WTC11 (cell line): ENCODE measurements at places on chromosomes 4 and X. TPM values are rescaled to one million over a fixed set of nuclear protein-coding genes. Genes with fewer than 3 reads are reported as not detected.

Gene CYBB
- total RNA-seq: 0.11 to 0.37 TPM (median 0.22 TPM) in 3 replicates

Gene ZC4H2
- 23.7 to 25.7 TPM (median 25.2 TPM) in 3 replicates for total RNA-seq

Gene LAP3
- 46.6 to 52.7 TPM (median 48.4 TPM) in 3 replicates for total RNA-seq

- no peak overlapping the region for H3K4me3 ChIP-seq
- H3K27me3 ChIP-seq: no peaks in the 10 kb centered on the region
- no peak overlapping the region for H3K27ac ChIP-seq
Measured at GRCh38 chr4:2256156-2256731, 5.7 kb downstream of the MXD4 start.

Gene CDS1
- total RNA-seq: 17.4 to 18.3 TPM (median 18.2 TPM) in 3 replicates

DNA sequence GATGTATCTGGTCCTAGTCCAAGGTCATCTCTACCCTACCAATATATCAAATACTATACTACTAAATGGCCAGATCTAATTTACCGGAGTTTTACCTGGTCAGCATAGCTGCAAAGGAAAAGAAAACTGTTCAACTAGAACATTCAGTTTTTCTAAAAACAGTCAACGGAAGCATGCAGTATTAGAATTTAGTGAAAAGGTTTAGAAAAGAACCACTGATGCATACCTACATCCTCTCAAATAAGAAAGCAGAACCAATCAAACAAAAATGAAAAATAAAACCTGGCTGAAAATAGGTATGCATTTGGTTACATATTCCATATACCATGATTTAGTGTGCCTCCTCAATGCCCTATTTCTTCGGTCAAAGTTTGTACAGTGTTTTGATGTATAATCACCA is 140.0 kb downstream of the CHM start:
- H3K27ac ChIP-seq: no peak overlapping the region
- H3K4me1 ChIP-seq: peaks cover 13% of the 10 kb centered on the region
- H3K4me3 ChIP-seq: no peak overlapping the region

- peaks cover 12% of the 10 kb centered on the region; the same call in 1 of the 2 replicates for H3K4me1 ChIP-seq
- DNase-seq: no peak
- no peaks in the 10 kb centered on the region for H3K36me3 ChIP-seq
- H3K27ac ChIP-seq: no peak overlapping the region
Measured at GRCh38 chrX:30248854-30249253, 1.9 kb downstream of the MAGEB1 start.

Gene XKRX
- 1.1 to 1.3 TPM (median 1.2 TPM) in 3 replicates for total RNA-seq

DNA sequence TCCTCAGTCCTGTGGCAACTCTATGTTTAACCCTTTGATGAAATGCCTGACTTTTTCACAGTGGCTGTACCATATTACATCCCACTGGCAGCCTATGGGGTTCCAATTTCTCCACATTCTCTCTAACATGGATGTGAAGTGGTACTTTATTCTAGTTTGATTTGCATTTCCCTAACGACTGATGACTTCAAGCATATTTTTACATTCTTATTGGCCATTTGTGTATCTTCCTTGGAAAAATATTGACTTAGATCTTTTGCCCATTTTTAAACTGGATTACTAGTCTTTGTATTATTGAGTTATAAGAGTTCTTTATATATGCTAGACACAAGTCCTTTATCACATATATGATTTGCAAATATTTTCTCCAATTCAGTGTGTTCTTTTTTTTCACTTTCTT is 2.1 kb upstream of the RAB39B start:
- no peak for DNase-seq
- no peak overlapping the region for H3K27ac ChIP-seq
- H3K27me3 ChIP-seq: no peaks in the 10 kb centered on the region
- H3K36me3 ChIP-seq: peaks cover under 1% of the 10 kb centered on the region; the same call in 1 of the 2 replicates
- H3K4me1 ChIP-seq: peaks cover 9% of the 10 kb centered on the region

DNA sequence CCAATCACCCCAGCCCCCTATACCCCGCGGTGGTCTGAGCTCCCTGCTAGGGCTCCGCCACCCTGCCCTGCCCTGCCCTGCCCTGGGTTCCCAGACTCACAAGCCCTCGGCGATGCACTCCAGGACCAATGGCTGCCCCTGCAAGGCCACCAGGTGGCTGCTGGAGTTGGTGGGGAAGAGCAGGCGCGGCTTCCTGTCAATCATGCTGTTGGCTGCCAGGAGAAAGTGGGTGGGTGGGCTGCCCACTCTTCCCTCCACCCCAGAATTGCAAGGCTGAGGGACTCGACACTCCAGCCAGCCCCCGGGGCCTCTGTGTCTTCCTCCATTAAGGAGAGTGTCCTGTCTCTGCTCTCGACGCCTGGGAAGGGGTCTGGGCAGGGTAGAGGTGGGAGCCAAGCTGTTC is 15.7 kb downstream of the L1CAM start:
- DNase-seq: no peak
- H3K27ac ChIP-seq: no peak overlapping the region
- H3K27me3 ChIP-seq: no peaks in the 10 kb centered on the region; the same call in 1 of the 2 replicates
- peaks cover 7% of the 10 kb centered on the region for H3K36me3 ChIP-seq
- peaks cover 6% of the 10 kb centered on the region for H3K4me1 ChIP-seq
- no peak overlapping the region for H3K4me3 ChIP-seq

GRCh38 chr4:174461466-174462106 is 60.7 kb downstream of the HPGD start:
- no peaks in the 10 kb centered on the region; the same call in 1 of the 2 replicates for H3K27me3 ChIP-seq
- DNase-seq: no peak
- peaks cover 9% of the 10 kb centered on the region for H3K4me1 ChIP-seq
- H3K4me3 ChIP-seq: no peak overlapping the region

DNA sequence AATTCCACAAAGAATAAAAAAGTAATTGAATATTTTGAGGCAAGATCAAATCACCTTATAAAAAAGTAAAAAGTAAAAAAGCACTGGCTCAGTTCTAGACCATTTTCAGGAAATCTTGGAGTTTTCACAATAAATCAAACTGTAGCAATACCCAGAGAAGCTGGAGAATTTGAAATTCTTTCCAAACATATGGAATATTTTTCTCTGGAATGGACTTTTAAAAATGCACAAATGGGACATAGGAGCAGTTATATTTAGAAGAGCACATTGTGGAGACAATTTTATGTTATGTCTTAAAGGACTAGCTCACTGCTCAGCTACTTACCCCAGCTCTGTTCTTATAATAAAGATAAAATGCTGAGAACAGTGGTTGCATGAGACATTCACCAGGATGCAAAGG is 211.9 kb upstream of the KIT start:
- no peak overlapping the region for H3K4me3 ChIP-seq
- H3K36me3 ChIP-seq: peaks cover 23% of the 10 kb centered on the region
- no peak for DNase-seq

- no peak for DNase-seq
- no peaks in the 10 kb centered on the region for H3K4me1 ChIP-seq
- H3K27me3 ChIP-seq: no peaks in the 10 kb centered on the region
- H3K36me3 ChIP-seq: no peaks in the 10 kb centered on the region
- H3K27ac ChIP-seq: no peak overlapping the region
- no peak overlapping the region for H3K4me3 ChIP-seq
Measured at GRCh38 chr4:143488687-143489086, 24.8 kb upstream of the SMARCA5 start.

GRCh38 chr4:16418814-16419213 is 192.5 kb upstream of the TAPT1 start:
- DNase-seq: no peak
- no peak overlapping the region for H3K4me3 ChIP-seq
- H3K4me1 ChIP-seq: no peaks in the 10 kb centered on the region
- H3K27me3 ChIP-seq: no peaks in the 10 kb centered on the region
- no peaks in the 10 kb centered on the region for H3K36me3 ChIP-seq
- H3K27ac ChIP-seq: no peak overlapping the region

DNA sequence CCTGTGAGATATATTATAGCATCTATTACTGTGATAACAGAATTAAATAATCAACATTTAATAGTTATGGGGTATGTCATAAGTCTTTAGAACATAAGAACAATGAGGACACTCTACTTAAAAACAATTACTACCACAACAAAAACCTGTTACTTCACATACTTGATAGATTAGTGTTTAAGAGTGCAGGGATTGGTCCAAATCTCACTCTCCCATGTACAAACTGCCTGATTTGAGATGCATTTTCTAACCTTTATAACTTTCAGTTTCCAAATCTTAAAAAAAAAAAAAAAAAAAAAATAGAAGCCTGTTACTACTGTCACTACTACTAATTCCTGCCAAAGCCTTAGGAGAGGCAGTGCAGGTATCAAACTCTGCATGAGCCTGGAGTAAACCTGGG is 5.6 kb downstream of the PCDH18 start:
- H3K4me1 ChIP-seq: peaks cover 9% of the 10 kb centered on the region
- H3K36me3 ChIP-seq: peaks cover 48% of the 10 kb centered on the region
- H3K4me3 ChIP-seq: no peak overlapping the region
- no peak for DNase-seq
- no peak overlapping the region for H3K27ac ChIP-seq

Gene BMP3
- 0.53 to 0.55 TPM (median 0.55 TPM) in 3 replicates for total RNA-seq

GRCh38 chr4:153447175-153447905 is 18.8 kb upstream of the TMEM131L start:
- no peak overlapping the region for H3K27ac ChIP-seq
- H3K36me3 ChIP-seq: no peaks in the 10 kb centered on the region
- no peak for DNase-seq
- peaks cover 17% of the 10 kb centered on the region for H3K4me1 ChIP-seq
- no peak overlapping the region for H3K4me3 ChIP-seq

Gene ITIH6
- total RNA-seq: 0.02 to 0.05 TPM (median 0.04 TPM) in 3 replicates

DNA sequence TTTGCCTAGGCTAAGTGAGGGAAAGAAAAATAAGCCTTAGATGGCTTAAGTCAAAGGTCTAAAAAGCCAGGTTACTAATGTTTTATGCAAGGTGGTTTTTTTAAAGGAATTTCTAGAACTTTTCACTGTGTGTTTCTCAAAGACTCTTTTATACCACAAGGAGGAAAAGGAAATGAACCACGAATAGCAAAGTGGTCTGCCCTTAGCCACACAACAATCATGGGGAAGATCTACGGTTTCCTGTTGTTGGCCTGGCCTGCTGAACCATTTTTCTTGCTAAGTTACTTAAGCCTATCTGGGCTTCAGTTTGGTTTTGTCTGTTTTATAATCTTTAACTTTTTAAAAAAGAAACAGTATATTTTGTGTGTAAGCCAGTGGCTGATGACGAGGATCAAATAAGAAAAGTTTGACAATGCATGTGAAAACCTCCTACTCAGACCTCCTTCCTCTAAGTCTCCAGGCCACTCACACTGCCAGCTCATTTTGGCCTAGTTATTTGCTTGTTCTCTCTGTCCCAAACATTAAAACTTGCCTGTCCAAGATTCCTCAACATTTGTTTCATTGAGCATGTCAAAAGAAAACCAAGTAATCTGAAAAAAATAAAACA is 56.7 kb upstream of the COL25A1 start:
- no peaks in the 10 kb centered on the region for H3K27me3 ChIP-seq
- H3K36me3 ChIP-seq: no peaks in the 10 kb centered on the region
- H3K4me1 ChIP-seq: 0 out of 2 replicates have a peak, but pooled peaks cover 8% of the 10 kb centered on the region
- no peak overlapping the region for H3K27ac ChIP-seq
- no peak for DNase-seq
- no peak overlapping the region for H3K4me3 ChIP-seq

- H3K4me3 ChIP-seq: no peak overlapping the region
- H3K27me3 ChIP-seq: no peaks in the 10 kb centered on the region
- peaks cover 11% of the 10 kb centered on the region for H3K4me1 ChIP-seq
- DNase-seq: no peak
Measured at GRCh38 chr4:88967883-88968331, 89.1 kb downstream of the FAM13A start.

Gene SYNPO2
- total RNA-seq: 1.5 to 1.9 TPM (median 1.6 TPM) in 3 replicates

GRCh38 chrX:53362449-53362848 is 60.0 kb downstream of the SMC1A start:
- no peak overlapping the region for H3K4me3 ChIP-seq
- no peaks in the 10 kb centered on the region for H3K36me3 ChIP-seq
- H3K27me3 ChIP-seq: no peaks in the 10 kb centered on the region; the same call in 1 of the 2 replicates

Gene FREM3
- total RNA-seq: 0.07 to 0.15 TPM (median 0.07 TPM) in 3 replicates

Gene RNF150
- total RNA-seq: 5.9 to 7.4 TPM (median 7.0 TPM) in 3 replicates

GRCh38 chr4:163195247-163195765 is 28.6 kb upstream of the NAF1 start:
- no peak overlapping the region for H3K4me3 ChIP-seq
- DNase-seq: no peak
- peaks cover 35% of the 10 kb centered on the region for H3K36me3 ChIP-seq
- H3K27me3 ChIP-seq: peaks cover 13% of the 10 kb centered on the region; the same call in 1 of the 2 replicates
- H3K4me1 ChIP-seq: no peaks in the 10 kb centered on the region

GRCh38 chr4:112931001-112931400 is 118.5 kb upstream of the ANK2 start:
- peak overlapping the region; percentile 55; the same call in 1 of the 2 replicates for H3K27ac ChIP-seq
- H3K4me3 ChIP-seq: no peak overlapping the region
- peaks cover 13% of the 10 kb centered on the region for H3K4me1 ChIP-seq
- no peak for DNase-seq

DNA sequence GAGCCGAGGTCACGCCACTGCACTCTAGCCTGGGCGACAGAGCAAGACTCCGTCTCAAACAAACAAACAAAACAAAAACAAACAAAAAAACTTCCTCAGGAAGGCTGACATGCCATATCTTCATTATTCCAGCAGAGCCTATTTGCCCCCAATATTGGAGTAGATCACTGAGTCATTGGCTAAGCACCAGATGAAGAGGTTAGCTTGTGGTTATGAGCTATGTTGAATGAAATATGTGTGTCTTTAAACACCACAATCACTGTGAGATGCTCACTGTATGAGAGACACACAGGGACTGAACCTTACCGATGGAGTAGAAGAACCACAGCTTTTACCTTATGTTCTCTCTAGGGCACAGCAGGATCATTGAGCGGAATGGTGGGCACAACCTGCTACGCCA is 122.1 kb upstream of the EOLA2 start:
- no peak for DNase-seq
- no peaks in the 10 kb centered on the region for H3K27me3 ChIP-seq
- H3K27ac ChIP-seq: no peak overlapping the region
- H3K4me1 ChIP-seq: no peaks in the 10 kb centered on the region

DNA sequence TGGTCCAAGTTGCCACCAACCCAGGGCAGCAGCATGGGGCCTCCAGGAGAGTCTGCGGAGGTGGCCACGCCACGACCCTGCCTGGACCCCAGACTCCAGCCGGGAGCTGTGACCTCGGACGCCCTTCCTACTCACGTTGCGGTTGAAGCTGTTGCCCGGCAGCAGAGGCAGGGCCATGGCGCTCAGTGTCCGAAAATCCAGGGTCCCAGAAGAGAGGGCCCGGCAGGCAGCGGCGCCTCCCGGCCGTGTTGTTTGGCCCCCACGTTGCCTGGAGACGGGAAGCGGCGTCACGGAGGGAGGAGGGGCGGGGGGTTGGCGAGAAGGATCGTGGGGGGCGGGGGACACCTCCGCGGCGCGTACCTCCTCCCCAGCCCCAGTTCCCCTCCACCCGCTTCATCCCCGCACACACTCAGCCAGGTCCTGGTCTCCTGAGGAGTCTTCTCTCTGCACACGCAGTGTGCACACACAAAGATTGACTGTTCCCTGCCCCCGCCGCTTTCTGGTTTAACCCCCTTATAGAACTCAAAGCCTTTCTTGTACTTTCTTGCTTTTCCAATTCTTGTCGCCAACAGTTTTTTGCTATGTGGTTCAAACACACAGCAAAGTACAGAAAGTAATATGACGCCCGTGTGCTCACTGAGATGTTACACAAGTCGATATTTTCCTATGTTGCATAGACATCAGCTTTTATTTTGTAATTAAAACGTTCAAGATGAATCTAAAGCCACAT is at the start of gene EFHC2:
EFHC2 (minus strand) TSS at position 261 of the 730 bp plus-strand sequence; CDS start at position 177, 84 bp downstream.
- no peaks in the 10 kb centered on the region for H3K27me3 ChIP-seq
- DNase-seq: peak; percentile 47
- H3K4me1 ChIP-seq: peaks cover 25% of the 10 kb centered on the region
- peak within 1 kb of the TSS; percentile 60; the same call in 1 of the 2 replicates for H3K27ac ChIP-seq
